ENCODE measurements at places on chromosomes 11 and 22.

DNA sequence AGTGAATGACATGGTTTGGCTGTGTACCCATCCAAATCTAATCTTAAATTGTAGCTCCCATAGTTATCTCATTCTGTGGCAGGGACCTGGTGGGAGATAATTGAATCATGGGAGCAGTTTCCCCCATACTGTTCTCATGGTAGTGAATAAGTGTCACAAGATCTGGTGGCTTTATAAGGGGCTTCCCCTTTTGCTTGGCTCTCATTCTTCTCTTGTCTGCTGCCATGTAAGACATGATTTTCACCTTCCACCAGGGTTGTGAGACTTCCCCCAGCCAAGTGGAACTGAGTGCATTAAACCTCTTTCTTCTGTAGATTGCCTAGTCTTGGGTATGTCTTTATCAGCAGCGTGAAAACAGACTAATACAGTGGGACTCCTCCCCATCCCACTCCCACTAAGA lies 11.1 kb downstream of the OR5A2 start:
- peak; percentile 30 for DNase-seq

GRCh38 chr22:37171662-37172061 lies 16.4 kb downstream of the C1QTNF6 start:
- DNase-seq, result no peak

- DNase-seq, result peak; percentile 61
Measured at GRCh38 chr11:110096496-110096895, 3.3 kb downstream of the ZC3H12C start.

DNA sequence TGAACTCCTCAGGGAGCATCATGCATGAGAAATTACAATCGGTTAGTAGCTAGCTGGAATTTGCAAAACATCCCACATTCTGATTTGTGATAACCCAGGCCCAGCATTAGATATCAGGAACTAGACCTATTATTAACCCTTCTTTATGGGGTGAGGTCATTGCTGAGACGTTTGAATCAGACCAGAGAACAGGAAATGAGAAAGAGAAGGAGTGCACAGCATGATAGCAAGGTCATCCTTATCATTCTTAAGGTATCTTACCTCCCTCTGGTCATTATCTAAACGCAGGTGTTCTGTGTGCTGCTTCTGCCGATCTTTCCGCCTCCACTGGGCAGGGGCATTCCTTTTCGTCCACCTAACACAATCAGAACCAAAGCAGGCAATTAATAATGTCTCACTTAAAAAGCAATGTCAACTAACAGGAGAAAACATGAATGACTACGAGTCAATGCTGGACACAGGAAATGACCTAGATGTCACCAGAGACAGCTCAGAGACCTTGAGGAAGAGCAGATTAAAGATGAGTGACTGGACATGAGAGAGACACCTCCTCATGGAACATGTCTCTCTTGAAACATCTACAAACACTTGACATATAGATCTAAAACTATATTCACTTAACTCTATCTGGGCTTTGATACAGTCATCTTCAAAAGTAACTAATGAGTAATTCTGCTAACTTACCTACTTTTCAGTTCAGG lies 78.3 kb upstream of the SCUBE2 start:
- DNase-seq, result no peak

- DNase-seq, result no peak
Measured at GRCh38 chr11:108891909-108892511, 227.1 kb downstream of the DDX10 start.

DNA sequence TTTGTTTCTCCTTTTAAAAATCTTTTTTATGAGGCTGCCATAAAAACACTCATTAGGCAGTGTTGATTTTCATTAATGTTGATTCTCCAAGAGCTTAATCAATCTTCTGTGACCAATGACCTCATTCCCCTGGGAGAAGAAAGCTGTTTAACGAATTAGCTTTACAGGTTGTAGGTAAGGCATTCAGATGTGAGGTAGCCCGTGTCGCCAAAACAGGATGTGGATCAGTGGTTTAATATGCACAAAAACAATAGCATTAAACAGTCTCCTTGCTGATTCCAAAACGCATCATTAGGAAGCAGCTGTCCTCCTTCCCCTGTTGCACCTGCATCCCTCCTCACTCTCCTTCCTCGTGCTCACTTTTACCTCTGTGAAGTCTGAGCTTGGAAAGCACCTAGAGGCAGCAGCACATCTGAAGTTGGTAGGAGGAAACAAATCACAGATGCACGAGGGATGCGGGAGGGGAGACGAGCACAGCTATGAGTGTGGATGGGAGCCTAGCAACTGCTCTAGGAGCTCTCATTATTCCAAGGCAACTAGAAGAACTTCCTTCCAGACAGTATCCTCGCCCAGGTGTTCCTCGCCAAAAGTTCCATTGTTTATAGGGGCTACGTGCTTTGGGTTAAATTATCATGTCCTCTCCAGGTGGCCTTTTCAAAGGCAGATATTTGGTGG lies 179.4 kb upstream of the SNX19 start:
- DNase-seq, result no peak

- DNase-seq, result no peak
Measured at GRCh38 chr11:60208146-60208895, 25.4 kb upstream of the MS4A6A start.

- no peak for DNase-seq
Measured at GRCh38 chr11:71183878-71184277, 68.5 kb downstream of the SHANK2 start.

GRCh38 chr22:38041760-38042487 lies 15.3 kb upstream of the PICK1 start:
- peak; percentile 18 for DNase-seq

DNA sequence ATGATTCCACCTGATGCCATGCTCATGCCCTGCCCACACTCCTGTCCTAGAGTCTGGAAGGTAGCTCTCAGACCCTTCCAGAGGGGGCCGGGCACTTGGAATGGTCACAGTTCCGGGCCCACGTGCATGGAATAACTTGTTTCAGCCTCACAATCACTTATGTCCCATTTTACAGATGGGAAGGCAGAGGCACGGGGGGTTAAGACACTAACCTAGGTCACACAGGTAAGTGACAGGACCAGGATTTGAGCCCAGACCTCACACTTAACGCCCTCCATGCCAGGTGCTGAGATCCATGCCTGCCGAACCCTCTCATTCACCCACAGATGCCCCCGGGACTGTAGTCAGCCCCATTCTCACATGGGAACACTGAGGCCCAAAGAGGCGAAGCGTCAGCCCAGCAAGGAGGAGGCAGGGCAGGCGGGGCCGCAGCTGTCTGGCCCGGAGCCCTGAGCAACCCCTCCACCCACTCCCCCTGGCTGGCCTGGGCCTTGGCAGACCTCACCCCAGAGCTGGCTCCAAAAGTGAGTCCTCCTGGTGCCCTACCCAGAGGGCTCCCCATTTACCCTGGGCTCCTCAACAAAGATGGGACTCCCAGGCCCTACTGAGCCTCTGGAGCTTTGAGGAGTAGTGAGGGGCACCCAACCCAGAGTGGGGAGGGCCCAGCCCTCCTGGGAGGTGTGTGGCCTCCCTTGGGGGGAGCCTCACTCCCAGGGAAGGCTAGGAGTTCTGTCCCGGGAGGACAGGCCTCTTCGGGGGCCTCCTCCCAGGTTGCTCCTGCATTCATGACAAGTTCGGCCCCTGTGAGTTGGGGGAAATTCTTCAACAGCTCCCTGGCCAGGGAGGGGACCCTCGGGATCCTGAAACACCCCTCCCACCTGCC lies 2.4 kb upstream of the ALDH3B1 start:
- DNase-seq, result no peak

DNA sequence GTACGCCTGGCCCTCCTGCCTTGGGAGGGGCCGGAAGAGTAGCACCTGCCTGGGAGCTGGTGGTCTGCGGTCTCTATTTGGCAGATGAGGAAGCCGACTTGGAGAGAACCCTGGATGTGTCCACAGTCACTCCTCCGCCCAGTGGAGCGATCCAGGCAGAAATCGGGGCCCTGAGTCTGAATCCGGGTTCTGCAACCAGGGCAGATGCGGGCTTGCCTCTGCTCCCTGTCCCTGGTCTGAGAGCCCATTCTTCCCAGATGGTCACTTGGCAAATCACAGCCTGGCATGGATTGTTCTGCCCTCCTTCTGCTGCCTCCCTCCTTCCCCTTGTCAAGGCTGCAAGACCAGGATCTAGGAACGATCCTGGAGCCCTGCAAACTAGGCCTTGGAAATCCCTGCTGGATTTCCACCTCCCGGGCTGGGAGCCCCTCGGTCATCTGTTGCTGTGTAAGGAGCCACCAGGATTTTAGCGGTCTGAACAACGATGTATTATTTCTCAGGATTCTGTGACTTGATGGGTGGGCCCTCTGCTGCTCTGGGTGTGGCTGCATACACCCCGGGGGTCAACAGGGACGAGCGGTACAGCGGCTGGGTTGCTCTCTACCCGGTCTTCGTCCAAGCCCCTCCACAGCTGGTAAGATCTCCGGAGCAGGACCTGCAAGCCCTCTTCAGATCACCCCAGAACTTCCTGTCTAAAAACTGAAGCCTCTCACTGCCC lies 2.0 kb upstream of the ASCL2 start:
- no peak for DNase-seq

- no peak for DNase-seq
Measured at GRCh38 chr22:23394525-23395326, 185.4 kb downstream of the IGLL1 start.

DNA sequence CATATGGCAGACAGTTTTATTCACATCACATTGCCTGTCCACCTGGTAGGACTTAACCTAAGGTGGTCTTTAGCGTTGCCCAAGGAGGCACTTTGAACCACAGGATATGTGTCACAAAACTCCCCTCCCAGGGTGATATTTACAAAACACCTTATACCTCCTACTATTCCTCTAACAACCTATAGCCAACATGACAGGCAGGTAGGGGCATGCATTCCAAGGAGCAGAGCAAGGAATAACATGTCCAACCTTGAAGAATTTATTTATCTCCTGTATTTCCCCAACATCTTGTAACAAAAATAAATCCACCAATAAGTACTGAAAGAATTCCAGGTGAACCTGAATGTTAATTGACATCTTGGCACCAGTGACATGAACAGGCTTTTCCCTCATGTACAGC lies 60.5 kb downstream of the SVIP start:
- DNase-seq, result no peak

DNA sequence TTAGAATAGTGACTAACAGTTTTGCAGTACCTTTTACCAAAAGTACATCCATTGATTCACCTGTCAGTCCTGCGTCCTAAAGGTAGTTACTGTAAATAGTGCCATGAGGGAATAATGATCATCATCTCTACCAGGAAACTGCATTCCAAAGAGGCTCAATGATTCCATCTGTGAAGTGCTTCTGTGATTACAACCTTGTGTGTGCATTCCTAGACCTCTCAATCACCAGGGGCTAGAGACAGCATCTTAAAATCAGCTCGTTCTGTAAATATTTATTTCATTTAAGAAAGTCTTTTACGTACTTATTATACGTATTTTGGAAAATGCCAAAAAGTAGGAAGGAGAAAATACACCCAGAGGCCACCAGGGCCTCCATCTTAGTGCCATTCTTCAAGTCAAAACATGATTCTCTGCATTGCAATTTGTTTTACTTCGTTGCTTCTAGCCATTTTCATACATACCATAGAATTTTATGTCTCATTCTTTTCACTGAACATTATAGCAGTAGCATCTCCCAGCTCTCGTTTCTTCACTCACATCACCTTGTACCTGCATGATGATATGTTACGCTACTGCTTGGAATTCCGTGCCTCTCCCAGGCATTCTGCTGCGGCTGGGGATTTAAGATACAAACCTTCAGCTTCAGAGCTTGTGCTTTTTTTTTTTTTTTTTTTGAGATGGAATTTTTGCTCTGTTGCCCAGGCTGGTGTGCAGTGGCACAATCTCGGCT lies 117.0 kb downstream of the SEZ6L start:
- DNase-seq, result no peak

- DNase-seq, result no peak
Measured at GRCh38 chr11:77202941-77203900, 75.2 kb downstream of the MYO7A start.

DNA sequence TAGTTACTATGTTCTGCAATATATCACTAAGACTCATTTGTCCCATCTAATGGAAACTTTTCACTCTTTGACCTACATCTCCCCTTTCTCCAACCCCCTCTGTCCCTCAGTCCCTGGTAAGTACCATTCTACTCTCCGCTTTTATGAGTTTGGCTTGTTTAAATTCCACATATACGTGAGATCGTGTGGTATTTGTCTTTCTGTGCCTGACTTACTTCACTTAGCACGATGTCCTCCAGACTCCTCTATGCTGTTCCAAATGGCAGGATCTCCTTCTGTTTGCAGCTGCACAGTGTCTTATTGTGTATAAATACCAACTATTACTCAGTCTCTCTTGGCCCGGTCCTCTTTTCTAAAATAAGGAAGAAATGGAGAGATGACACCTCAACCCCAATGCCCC lies 205.4 kb upstream of the NTM start:
- no peak for DNase-seq

DNA sequence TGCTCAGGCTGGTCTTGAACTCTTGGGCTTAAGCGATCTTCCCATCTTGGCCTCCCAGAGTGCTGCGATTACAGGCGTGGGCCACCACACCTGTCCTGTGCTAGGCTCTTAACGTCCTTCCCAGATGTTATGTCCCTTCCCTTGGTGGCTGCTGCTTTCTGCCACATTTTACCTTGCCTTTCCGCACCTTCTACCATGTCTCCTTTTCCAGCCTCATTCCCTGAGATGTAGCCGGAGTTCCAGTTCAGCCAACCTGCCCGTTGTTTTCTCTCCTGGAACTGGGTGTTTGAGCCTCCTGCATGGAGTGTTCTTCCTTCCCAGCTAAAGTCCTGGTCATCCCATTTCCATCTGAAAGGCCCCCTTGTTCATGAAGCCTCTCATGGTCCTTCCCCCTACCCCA lies 95.3 kb downstream of the PTPRJ start:
- DNase-seq, result no peak

DNA sequence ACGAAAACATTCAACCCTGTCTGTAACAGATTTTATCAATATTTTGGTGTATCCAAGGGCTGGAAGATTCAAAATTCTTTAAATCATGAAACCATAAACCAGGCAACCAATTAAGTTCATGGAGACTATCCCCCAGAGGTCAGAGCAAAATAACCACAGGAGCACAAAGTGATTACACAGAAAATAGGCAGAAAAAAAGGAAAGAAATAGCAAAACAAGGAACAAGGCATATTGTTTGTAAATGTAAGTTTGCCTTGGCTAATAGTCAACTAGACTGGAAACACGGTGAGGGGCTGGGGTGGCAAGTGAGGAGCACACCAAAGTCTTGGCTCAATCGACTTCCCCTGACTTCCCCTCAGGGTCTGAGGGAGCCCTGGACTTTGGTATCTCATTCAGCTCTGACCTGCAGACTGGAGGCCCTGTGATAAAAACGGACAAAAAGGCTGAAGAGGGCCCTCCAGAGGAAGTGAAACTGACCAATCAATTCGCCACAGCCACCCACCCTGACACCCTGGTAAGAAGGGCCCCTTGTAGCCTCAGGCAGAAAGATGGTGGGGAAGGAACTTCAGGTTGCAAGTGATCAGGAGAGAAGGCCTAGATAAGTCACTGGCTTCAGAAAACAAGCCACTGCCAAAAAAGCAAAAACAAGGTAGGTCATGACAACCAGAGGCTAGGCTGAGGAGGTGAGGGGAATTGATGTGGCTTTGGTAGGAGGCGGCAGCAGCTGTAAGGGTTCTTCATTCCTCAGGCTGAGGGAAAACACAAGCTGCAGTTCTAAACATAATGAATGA lies 1.8 kb downstream of the SIK3 start:
- peak; percentile 50 for DNase-seq

Measured in suppressor macrophage (primary cell).